ENCODE measurements at places on chromosomes 4 and X. TPM values are rescaled to one million over a fixed set of nuclear protein-coding genes. Genes with fewer than 3 reads are reported as not detected.

HMGB3 gene
- polyA plus RNA-seq: 85.4 TPM

HSPA4L gene
- polyA plus RNA-seq: 9.7 TPM

LDB2 gene
- 55.9 TPM for polyA plus RNA-seq

PARM1 gene
- 100 TPM for polyA plus RNA-seq

RXFP1 gene
- 0.20 TPM for polyA plus RNA-seq

Data from muscle of leg (tissue), 16 donors.